Midbrain (tissue), 1 donor: ENCODE measurements at places on chromosomes 13 and 19.

DNA sequence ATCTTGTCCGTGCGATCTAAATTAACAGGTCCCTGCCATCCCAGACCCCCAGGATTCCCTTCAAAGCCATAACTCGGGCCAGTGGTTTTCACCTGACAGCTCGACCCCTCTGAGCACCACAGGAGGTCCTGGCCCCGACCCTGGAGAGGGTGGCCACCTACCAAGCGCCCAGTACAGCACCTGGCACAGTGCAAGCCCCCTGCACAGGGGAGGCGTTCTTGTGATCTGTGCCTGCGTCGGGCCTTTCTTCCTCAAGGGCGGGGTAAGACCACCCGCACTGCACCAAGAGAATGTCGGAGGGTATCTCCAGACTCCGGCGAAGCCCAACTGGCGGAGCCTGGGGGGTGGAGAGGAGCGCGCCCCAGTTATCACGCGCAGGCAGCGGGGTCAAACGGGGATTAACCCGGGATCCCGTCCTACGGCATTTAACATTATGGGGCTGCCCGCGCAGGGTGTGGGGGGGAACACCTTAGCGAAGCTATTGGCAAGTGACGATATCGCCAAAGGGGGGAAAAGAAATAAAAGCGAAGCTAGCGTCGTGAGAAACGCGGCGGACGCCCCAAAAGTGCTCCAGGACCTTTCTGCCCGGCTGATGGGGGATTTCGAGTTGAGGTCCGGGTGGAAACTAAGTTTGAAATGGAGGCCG, 1.3 kb upstream of the HNRNPL start:
- DNase-seq = peak; percentile 39

DNA sequence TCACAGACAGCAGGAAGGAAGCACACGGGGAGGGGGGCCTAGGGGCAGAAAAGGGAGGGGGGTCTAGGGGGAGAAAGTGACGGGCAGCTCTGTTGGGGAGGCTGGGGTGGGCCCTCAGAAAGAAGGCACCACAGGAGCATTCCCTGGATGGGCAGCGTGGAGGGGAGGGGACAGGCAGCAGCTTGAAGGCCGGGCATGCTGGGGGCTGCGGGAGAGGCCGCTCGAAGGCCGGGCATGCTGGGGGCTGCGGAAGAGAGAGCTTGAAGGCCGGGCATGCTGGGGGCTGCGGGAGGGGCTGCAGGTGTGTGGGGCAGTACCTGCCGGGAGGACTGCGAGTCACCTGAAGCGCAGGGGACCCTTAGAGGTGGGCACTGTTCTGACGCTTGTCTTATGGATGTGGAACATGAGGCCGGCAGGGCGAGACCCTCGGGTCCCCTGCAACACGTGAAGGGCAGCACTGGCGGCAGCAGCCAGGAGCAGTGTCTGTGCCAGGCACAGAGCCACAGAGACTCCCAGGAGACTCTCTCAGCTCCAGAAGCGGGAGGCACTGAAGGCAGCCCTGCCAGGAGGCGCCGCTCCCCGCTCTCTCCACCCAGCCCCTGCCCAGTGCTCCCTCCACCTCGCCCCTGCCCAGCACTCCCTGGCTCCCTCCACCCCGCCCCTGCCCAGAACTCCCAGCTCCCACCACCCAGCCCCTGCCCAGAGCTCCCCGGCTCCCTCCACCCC, 13.3 kb downstream of the ZNF787 start:
- no peak for DNase-seq

DNA sequence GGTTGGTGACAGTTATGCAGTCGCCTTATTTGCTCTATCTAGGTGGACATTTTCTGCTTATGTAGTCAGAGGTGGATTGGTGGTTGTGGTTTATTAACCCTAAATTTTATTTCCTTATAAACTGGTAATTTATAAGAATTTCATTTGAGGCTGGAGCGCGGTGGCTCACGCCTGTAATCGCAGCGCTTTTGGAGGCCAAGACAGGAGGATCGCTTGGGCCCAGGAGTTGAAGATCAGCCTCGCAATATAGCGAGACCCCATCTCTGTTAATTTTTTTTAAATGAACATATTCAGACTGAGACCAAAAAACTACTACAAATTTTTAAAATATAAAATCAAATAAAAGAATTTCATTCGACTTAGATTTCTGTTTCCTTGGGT, 810 bp downstream of the ZNF627 start:
- no peak for DNase-seq

GRCh38 chr19:27889156-27889555, 1323.8 kb downstream of the UQCRFS1 start:
- no peak for DNase-seq

- DNase-seq = peak; percentile 94
Observed at GRCh38 chr19:11694533-11695439, 44.0 kb downstream of the ZNF823 start.

DNA sequence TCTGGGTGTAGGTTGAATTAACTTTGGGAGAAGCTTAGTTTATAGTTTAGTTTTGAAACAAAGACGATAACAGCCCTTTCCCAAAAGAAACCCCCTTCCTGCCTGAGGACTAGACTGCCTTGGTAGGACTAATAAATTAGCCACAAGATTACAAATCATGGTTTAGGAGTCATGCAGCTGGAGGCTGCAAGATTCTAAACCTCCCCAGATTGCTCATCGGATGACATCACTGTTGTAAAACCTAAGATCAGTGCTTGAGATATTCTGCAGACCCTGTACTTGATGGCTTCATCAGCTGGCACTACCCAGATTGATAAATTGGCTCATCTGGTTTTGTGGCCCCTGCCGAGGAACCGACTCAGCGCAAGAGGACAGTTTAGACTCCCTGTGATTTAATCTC, 35.9 kb upstream of the MPHOSPH8 start:
- no peak for DNase-seq

- DNase-seq = no peak
Observed at GRCh38 chr19:262125-262524, 29.1 kb downstream of the PLPP2 start.

- peak; percentile 95 for DNase-seq
Observed at GRCh38 chr19:58033741-58034476, at the start of gene ZSCAN1. Gene ZSCAN1, plus strand, starts transcription at chr19:58034025. Its CDS starts 3,812 bp downstream, at chr19:58037837.

GRCh38 chr19:17778251-17778967, 16.5 kb upstream of the B3GNT3 start:
- no peak for DNase-seq

DNA sequence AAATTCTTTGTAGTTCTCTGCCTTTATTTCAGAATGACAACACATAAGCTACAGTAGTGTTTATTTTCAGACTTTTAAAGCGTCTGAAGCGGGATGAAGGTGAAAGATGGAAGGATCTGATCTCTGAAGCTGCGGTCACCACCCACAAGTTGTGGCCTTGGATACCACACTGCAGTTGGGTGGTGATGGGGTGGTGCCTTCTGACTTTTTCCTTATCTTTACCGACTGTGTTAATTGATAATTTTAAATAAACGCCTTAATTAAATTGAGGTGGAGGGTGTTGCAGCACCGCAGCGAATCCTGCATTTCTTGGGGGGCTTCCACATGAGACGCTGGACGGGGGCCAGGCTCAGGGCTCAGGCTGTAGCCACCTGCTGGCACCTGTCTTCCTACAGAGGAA, 1.3 kb downstream of the TFDP1 start:
- DNase-seq = no peak

GRCh38 chr13:59422646-59423045, 741.1 kb downstream of the DIAPH3 start:
- no peak for DNase-seq

- no peak for DNase-seq
Observed at GRCh38 chr13:111519490-111520170, 199.2 kb downstream of the TEX29 start.
